ENCODE measurements at places on chromosomes 5 and 9. TPM values are rescaled to one million over a fixed set of nuclear protein-coding genes. Genes with fewer than 3 reads are reported as not detected.

GRCh38 chr5:97923997-97924396, 741.0 kb upstream of the RIOK2 start:
- no peaks in the 10 kb centered on the region for H3K4me1 ChIP-seq
- DNase-seq, result no peak

DNA sequence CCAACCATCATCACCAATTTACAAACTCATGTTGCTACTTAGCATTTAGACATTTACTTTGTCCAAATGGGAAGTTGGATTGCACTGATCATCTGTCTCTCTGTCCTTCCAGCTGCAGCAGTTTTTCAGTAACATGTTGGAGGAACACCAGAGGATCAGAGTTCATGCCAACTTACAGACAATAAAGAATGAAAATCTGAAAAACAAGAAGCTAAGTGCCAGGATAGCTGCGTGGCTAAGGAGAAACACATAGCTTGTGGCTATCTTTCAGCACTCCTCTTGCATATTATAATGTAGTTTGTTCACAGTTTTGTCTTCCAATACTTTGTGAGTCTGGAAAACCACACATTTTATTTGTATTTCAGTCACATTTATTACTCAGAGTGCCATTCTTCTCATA, 6.4 kb upstream of the ARL14EPL start:
- H3K27me3 ChIP-seq, result peaks cover 19% of the 10 kb centered on the region
- H3K27ac ChIP-seq, result no peak overlapping the region
- DNase-seq, result no peak

The SPATA31A3 gene
- total RNA-seq, result not detected

GRCh38 chr5:16933337-16933736, 2.8 kb downstream of the MYO10 start:
- DNase-seq, result no peak
- H3K4me1 ChIP-seq, result peaks cover 17% of the 10 kb centered on the region
- H3K4me3 ChIP-seq, result no peak overlapping the region
- no peaks in the 10 kb centered on the region for H3K36me3 ChIP-seq
- H3K27me3 ChIP-seq, result peaks cover 70% of the 10 kb centered on the region
- no peak overlapping the region for H3K27ac ChIP-seq

- DNase-seq, result no peak
- peaks cover 21% of the 10 kb centered on the region for H3K4me1 ChIP-seq
- H3K4me3 ChIP-seq, result no peak overlapping the region
- no peak overlapping the region for H3K27ac ChIP-seq
- peaks cover 12% of the 10 kb centered on the region for H3K36me3 ChIP-seq
Measured at GRCh38 chr5:67066815-67067214, 129.8 kb downstream of the CD180 start.

The SCGB3A2 gene
- not detected for total RNA-seq

DNA sequence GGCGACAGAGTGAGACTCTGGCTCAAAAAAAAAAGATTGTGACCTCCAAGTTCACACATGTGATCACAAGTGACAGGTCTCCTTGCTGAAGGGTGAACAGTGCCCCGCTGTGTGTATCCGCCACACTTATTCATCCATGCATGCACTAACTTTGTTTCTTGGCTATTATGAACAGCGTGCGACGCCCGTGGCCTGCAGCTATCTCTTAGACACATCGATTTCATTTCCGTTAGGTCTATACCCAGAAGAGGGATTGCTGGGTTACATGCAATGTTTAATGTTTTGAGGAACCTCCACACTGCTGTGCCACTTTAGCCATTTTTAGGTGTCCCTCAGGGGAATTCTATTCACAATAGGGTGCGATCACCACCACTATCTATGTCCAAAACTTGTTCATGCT, 12.1 kb upstream of the EGFL7 start:
- H3K27ac ChIP-seq, result no peak overlapping the region
- no peaks in the 10 kb centered on the region for H3K4me1 ChIP-seq
- no peak overlapping the region for H3K4me3 ChIP-seq
- DNase-seq, result no peak

- no peak overlapping the region for H3K4me3 ChIP-seq
- no peak for DNase-seq
- peaks cover 2% of the 10 kb centered on the region for H3K36me3 ChIP-seq
- no peak overlapping the region for H3K27ac ChIP-seq
- peaks cover 4% of the 10 kb centered on the region for H3K4me1 ChIP-seq
Measured at GRCh38 chr9:3793971-3794383, 268.2 kb upstream of the RFX3 start.

DNA sequence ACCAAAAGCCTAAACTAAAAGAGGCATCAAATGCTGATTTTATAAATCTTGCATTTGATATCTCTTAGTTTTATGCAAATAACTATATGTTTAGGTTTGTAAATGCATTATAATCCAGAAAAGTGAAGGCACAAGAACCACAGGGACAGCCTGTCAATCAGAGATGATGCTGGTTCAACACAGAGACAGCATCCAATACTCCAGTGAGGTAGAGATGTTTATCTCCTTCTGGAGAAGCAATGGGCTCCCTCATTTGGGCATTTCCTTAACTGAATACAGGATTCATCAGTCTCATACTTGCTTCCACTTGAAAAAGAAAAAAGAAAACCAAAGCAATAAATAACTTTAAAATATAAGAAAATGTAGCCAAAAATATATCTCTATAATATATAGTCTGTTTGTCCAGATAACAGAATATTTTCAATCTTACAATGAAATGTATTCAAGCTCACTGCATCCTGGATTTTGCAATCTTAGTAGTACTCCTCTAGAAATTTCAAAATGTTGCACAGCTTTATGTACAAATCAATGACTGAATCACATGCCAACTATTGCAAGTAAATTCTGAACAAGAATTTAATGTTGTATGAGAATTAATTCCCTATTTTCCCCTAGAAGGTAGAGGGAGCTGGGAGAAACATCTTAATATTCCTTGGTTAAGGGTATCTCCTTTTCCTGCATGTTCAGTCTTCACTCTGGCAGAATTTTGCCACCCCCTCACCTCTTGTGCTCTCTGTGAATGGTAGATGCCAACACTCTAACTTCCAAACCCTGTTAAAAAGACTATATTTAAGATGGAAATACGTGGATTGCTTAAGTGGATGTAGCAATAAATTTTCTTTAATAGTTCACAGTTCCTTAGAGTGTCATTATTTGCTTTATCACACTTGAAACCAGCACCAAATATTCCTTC, 191.1 kb upstream of the GAS1 start:
- no peak for DNase-seq
- H3K36me3 ChIP-seq, result no peaks in the 10 kb centered on the region
- H3K4me1 ChIP-seq, result no peaks in the 10 kb centered on the region
- H3K4me3 ChIP-seq, result no peak overlapping the region

The MLANA gene
- total RNA-seq, result not detected

The ZNF879 gene
- 1.8 TPM for total RNA-seq

DNA sequence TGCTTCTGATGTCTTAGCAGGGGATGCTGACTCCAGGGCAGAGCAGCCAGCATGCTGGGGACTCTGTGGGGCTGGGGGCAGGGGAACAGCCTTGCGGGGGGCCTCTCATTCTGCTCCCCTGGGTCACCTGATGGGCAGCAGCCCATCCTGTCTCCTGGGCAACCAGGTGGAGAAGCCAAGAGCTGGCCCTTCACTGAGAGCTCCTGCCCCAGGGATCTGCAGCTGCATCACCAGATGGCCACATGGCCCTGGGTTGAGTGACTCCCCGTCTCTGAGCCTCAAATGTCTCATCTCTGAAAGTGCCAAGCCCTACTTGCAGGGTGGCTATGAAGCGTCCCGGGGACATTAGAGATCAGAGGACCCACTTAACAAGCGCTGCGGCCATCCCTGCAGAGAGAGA, 49.1 kb downstream of the LRSAM1 start:
- no peak overlapping the region for H3K4me3 ChIP-seq
- H3K27me3 ChIP-seq, result no peaks in the 10 kb centered on the region
- DNase-seq, result no peak
- H3K27ac ChIP-seq, result no peak overlapping the region
- H3K36me3 ChIP-seq, result no peaks in the 10 kb centered on the region

GRCh38 chr5:74652576-74652975, 12.0 kb upstream of the ENC1 start:
- DNase-seq, result no peak
- H3K36me3 ChIP-seq, result no peaks in the 10 kb centered on the region
- H3K4me1 ChIP-seq, result no peaks in the 10 kb centered on the region
- H3K4me3 ChIP-seq, result no peak overlapping the region
- H3K27me3 ChIP-seq, result peaks cover 5% of the 10 kb centered on the region

DNA sequence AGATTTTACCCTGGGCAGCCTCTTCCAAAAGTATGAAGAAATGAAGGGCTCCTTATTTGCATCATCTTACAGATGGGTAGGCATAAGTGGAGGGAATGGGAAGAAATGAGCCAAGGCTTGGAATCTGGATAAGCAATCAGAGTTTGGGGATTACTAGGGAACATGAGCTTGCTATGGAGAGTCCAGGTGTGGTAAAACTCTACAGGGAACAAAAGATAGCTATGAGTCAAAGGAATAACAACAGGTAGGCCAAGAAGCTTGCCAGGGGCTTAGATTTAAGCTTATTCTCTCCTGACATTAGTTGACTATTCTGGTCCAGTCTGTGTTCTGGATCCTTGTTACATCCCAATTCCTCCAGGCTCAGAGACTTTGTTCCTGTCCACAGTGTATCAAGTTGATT, 16.4 kb downstream of the RFK start:
- H3K36me3 ChIP-seq, result peaks cover 5% of the 10 kb centered on the region
- H3K27ac ChIP-seq, result no peak overlapping the region
- no peak for DNase-seq
- H3K4me1 ChIP-seq, result no peaks in the 10 kb centered on the region

DNA sequence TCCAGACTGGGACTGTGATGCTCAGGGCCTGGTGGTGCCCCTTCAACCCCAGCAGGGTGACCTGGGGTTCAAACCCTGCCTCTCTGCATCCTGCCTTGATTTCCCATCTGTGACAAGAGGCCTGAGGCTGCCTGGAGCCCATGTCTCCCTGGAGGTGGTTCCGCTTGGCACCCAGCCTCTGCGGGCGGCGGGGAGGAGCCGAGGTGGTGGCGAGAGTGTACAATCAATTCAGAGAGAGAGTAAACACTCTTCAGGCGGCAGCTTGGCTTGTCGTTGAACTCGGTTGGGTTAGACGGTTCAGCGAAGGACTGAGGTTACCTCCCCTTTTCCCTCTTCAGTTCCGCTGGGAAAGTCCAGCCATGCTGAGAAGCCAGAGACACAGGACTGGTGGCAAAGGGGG, 39.3 kb downstream of the NTNG2 start:
- no peak overlapping the region for H3K27ac ChIP-seq
- H3K4me3 ChIP-seq, result no peak overlapping the region
- H3K36me3 ChIP-seq, result no peaks in the 10 kb centered on the region
- no peaks in the 10 kb centered on the region for H3K4me1 ChIP-seq
- H3K27me3 ChIP-seq, result peaks cover 13% of the 10 kb centered on the region

DNA sequence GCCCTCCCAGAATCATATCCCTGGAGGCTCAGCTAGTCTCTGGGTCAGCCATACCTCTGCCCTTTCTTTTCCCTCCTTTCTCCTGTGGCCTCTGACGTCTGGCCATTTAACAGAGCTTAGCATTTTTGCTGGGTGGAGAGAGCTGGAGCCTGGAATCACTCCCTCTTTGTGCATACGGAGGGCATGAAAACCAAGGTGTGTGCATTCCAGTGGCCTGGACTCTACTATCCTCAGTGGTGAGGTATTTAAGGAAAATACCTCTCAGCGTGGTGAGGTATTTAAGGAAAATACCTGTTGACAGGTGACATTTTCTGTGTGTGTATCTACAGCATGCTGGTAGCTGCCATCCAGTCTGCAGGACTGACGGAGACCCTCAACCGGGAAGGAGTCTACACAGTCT, 27.5 kb downstream of the TGFBI start:
- no peak overlapping the region for H3K27ac ChIP-seq
- no peak overlapping the region for H3K4me3 ChIP-seq
- no peaks in the 10 kb centered on the region for H3K27me3 ChIP-seq
- H3K36me3 ChIP-seq, result no peaks in the 10 kb centered on the region
- DNase-seq, result no peak

GRCh38 chr5:132764051-132764450, 13.0 kb downstream of the SEPTIN8 start:
- peaks cover 1% of the 10 kb centered on the region for H3K36me3 ChIP-seq
- no peaks in the 10 kb centered on the region for H3K27me3 ChIP-seq
- H3K4me3 ChIP-seq, result no peak overlapping the region
- H3K4me1 ChIP-seq, result no peaks in the 10 kb centered on the region

DNA sequence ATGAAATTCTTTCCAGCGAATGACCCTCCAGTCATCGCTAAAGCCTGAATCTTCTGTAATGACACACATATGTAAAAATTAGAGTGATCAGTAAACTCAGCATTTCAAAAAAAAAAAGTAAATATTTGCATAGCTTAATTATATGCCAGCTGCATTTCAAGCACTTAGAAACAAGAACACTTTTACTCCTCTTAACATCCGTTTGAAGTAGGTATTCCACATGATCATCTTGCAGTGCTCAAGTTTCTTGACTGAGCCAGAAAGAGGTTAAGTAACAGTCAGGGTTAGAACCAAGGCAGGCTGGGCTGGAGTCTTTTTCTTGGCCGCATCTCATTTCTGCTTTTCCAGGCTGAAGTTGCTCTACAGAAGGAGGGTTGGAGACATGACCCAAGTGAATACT, 27.6 kb downstream of the EGFLAM start:
- no peak for DNase-seq
- H3K27me3 ChIP-seq, result no peaks in the 10 kb centered on the region
- H3K36me3 ChIP-seq, result no peaks in the 10 kb centered on the region
- H3K27ac ChIP-seq, result no peak overlapping the region

DNA sequence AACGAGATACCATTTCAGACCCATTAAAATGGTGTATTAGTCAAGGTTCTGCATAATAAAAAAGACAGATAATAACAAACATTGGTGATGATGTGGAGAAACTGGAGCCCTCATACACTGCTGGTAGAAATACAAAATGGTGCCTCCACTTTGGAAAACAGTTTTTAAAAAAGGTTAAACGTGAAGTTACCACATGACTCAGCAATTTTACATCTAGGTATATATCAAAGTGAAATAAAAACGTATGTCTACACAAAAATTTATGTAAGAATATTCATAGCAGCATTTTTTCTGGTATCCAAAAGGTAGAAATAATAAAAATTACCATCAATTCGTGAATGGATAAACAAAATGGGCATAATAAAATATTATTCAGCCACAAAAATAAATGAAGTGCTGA, 519.8 kb downstream of the TLE4 start:
- peaks cover 4% of the 10 kb centered on the region for H3K27me3 ChIP-seq
- peaks cover 18% of the 10 kb centered on the region for H3K4me1 ChIP-seq
- no peak overlapping the region for H3K4me3 ChIP-seq
- H3K36me3 ChIP-seq, result no peaks in the 10 kb centered on the region
- H3K27ac ChIP-seq, result no peak overlapping the region

- H3K27me3 ChIP-seq, result peaks cover 1% of the 10 kb centered on the region
- DNase-seq, result no peak
Measured at GRCh38 chr5:998246-999031, 10.2 kb upstream of the NKD2 start.

- no peaks in the 10 kb centered on the region for H3K36me3 ChIP-seq
- DNase-seq, result no peak
- H3K4me1 ChIP-seq, result no peaks in the 10 kb centered on the region
- no peaks in the 10 kb centered on the region for H3K27me3 ChIP-seq
- no peak overlapping the region for H3K4me3 ChIP-seq
Measured at GRCh38 chr5:92852219-92852618, 728.8 kb downstream of the NR2F1-AS1 start.

All from activated naive CD4-positive, alpha-beta T cell treated with anti-CD3 and anti-CD28 coated beads for 36 hours (primary cell).